Right atrium auricular region (tissue), 2 donors: ENCODE measurements at places on chromosomes 5 and 9. TPM values are rescaled to one million over a fixed set of nuclear protein-coding genes. Genes with fewer than 3 reads are reported as not detected.

Gene C5orf63
- 1.7 TPM for total RNA-seq

DNA sequence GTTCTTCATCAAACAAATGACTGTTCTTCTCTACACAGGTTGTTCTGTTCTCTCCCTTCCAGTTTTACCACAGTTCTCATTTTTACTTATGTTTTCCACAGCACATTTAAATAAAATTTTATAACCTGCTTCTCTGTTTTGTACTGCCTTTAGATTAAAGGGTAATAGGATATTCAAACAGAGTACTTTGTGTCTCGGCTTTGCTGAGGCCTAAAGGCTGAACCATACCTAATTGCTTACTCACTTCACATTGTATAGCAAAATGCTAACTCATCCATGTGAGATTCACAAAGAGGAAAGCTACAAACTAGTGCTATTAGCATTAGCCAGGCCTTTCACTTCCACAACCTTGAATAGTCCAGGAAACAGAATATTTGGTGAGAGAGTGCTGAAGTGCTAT, 200.3 kb downstream of the TRPM3 start:
- H3K4me3 ChIP-seq = no peak overlapping the region
- no peaks in the 10 kb centered on the region for H3K36me3 ChIP-seq
- H3K27me3 ChIP-seq = no peaks in the 10 kb centered on the region
- no peak overlapping the region for H3K27ac ChIP-seq
- DNase-seq = no peak

Gene COL23A1
- 5.7 TPM for total RNA-seq

DNA sequence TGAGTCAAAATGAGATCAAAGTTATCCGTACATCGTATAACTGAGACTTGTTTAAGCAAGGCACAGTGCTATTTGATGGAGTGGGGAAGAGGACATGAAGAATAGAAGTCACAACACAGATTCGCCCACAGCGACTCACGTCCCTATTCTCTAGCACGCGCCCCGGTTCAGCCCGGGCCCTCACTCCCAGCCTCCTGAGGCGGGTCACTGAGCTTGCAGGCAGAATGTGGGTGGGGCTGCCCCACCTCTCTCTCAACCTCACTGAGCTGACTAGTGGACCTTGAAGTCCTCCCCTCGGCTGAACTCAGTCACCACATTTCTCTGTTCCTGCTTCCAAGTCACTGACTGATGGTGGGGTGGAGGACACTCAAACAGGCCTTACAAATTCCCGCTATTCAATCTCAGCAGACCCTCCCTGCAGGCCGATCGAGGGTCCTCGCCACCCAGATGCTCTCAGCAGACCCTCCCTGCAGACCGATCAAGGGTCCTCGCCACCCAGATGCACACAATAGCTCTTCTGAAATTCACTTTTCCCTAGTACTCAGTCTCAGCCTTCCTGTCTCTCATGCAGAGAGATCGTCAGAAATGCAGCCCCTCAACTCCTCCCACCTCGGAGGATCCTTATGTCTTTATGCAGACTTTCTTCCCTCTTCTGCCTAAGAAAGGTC, 12.9 kb downstream of the GLDC start:
- H3K36me3 ChIP-seq = no peaks in the 10 kb centered on the region
- H3K4me1 ChIP-seq = no peaks in the 10 kb centered on the region
- H3K27ac ChIP-seq = no peak overlapping the region
- H3K27me3 ChIP-seq = no peaks in the 10 kb centered on the region

DNA sequence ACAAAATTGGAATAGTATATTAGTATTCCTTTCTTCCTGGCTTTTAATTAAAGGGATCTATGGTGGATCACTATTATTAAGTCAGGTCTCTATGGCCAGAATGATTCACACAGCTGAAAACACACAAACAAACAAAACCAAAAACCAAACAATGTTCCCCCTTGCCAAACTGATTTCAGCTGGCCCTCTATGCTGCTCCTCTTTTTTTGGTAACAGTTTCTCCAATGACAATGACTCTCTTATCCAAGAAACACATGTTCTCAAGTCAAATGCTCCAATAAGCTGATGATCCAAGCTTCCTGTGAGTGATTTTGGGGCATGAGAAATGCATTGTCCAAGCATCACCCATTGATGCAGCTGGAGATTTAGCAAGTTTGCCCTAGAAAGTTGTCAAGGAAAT, 193.4 kb upstream of the TUT7 start:
- no peaks in the 10 kb centered on the region for H3K4me1 ChIP-seq
- H3K36me3 ChIP-seq = no peaks in the 10 kb centered on the region
- no peaks in the 10 kb centered on the region for H3K27me3 ChIP-seq
- H3K4me3 ChIP-seq = no peak overlapping the region

GRCh38 chr5:139358064-139358463, 16.4 kb downstream of the PAIP2 start:
- no peak for DNase-seq
- no peaks in the 10 kb centered on the region for H3K36me3 ChIP-seq
- no peak overlapping the region for H3K27ac ChIP-seq
- H3K4me1 ChIP-seq = no peaks in the 10 kb centered on the region
- no peak overlapping the region for H3K4me3 ChIP-seq
- no peaks in the 10 kb centered on the region for H3K27me3 ChIP-seq

Gene RASGEF1C
- total RNA-seq = 0.67 TPM

DNA sequence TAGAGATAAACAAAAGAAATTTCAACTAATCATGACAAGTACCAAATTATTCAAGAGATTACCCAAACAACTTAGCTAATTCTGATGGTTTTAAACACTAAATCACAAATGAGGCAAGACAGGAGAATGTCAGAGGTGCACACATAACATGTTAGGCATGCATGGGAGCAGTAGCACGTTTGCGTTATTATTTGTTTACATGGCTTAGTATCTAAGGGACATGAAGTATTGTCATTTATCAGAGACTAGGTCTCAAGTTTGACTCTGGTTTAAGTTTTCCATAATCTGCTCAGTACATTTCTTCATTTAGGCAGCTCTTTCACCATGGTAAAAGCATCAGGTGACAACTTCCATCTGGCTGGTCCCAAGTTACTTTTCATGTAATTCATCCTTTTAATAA, 244.1 kb upstream of the TNC start:
- H3K4me3 ChIP-seq = no peak overlapping the region
- DNase-seq = no peak
- no peak overlapping the region for H3K27ac ChIP-seq
- H3K27me3 ChIP-seq = no peaks in the 10 kb centered on the region
- no peaks in the 10 kb centered on the region for H3K36me3 ChIP-seq
- no peaks in the 10 kb centered on the region for H3K4me1 ChIP-seq

DNA sequence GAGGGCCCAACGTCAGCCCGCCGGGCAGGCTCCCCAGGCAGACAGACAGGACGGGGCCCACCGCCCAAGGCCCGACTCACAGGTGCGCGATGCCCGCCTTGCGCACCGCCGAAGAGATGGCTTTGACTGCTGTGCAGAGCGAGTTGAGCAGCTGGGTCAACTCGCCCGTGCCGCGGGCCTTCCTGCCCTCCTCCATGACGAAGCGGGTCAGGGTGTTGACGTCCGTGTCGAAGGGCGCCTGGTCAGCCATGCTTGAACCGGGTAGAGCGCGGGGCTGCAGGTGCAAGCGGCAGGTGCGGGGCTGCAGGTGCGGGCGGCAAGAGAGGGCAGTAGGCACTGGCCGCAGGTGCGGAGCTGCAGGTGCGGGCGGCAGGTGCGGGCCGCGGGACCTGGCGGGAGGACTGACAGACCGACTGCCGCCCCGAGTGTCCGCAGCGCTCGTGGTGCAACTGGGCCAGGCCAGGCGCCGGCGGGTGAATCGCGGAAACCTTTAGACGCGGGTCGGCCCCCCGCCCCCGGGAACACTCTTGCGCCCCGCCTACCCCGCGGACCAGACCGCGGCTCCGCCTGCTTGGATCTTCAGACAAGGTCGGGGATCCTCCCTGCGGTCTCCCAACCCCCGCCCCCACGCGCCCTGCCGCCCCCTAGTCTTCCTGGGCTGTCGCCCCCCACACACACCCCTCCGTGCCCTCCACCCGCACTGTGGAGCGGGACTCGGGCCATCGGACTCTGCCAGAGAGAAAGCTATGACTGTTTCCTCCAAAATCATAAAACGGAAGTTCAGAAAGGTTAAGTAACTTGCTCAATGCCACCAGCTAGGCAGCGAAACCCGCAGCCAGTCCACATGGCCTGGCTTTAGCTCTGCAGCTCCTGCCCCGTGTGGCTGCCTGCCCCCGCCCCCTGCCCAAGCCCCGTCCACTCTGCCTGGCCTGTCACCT, at the start of gene FBP1:
TSS of gene FBP1 (minus strand) at position 458 of the 938 bp plus-strand sequence. CDS start at position 250, 208 bp downstream.
- no peak for DNase-seq
- H3K36me3 ChIP-seq = no peaks in the 10 kb centered on the region
- H3K27ac ChIP-seq = no peak within 1 kb of the TSS
- H3K4me1 ChIP-seq = peaks cover 20% of the 10 kb centered on the region

GRCh38 chr9:93107151-93107824, 11.3 kb downstream of the CARD19 start:
- H3K4me3 ChIP-seq = no peak overlapping the region
- DNase-seq = no peak
- peaks cover 25% of the 10 kb centered on the region for H3K36me3 ChIP-seq
- H3K27me3 ChIP-seq = no peaks in the 10 kb centered on the region
- H3K27ac ChIP-seq = no peak overlapping the region
- H3K4me1 ChIP-seq = no peaks in the 10 kb centered on the region

DNA sequence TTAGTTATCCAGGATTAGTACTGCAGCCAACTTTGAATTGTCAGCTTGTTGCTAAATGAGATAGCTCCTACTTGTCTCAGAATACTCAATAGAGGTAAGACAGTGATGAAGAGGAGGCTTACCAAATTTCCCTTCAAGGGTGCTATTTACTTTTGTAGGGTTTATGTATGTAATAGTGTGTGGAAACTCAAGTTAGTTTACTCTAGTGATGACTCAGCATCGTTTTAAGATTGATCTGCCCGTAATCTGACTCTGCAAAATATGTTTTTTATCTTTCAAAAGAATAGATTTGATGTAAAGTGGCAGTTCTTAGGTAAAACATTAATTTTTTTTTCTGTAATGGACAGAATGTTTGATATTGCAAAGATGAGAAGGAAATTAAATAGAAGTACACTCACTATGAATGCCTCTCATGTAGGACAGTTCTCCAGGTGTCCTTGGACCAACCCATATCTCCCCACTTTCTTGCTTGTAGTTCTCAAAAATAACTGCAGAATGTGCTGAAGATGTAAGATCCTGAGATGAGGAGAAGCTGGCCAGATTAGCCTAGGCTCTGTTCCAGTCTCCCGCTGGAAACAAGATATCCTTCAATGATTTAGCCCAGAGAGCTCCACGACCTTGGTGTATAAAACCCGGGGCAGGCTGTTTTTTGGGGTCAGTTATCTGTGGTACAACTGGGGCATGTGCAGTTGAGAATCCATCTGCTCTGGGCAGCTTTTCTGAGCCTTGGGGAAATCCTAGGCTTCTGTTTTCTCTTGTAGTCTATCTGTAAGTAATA, 24.4 kb upstream of the MROH2B start:
- no peak for DNase-seq
- H3K27me3 ChIP-seq = no peaks in the 10 kb centered on the region
- H3K4me3 ChIP-seq = no peak overlapping the region
- H3K27ac ChIP-seq = peak overlapping the region; percentile 14
- H3K36me3 ChIP-seq = no peaks in the 10 kb centered on the region

GRCh38 chr9:80605793-80606192, 1034.0 kb downstream of the TLE4 start:
- no peak overlapping the region for H3K4me3 ChIP-seq
- no peaks in the 10 kb centered on the region for H3K4me1 ChIP-seq
- no peak overlapping the region for H3K27ac ChIP-seq

DNA sequence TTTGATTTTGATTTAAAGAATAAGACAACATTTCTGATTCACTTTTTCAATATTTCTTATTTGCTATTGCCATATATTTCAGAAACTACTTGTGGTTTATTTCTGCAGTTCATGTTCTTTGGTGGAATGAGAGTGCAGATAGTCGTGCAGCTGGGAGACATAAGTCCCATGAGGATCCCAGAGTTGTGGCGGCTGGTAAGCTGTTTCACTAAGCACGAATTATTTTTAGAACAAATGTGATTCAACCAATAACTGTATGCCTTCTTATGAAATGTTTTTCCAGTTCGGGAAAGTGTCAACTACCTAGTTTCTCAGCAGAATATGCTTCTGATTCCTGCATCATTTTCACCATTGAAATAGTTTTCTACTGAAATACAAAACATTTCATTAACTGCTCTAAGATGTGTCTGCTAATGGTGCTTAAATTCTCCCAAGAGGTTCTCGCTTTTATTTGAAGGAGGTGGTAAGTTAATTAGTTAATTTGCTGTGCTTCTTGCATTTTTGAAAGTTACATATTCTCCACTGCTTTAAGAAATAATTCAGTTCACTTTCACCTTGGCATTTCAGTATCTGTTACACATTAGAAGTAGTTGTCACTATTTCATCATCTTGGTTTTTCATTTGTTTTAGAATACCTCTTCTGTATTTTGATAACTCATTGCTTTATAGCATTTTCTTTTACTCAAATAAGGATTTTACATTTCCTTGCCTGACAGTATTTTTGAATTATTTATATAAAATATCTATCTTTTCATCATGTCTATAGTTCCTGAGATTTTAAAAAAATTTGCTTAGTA, 9.0 kb downstream of the NIPSNAP3B start:
- H3K4me1 ChIP-seq = no peaks in the 10 kb centered on the region
- H3K27me3 ChIP-seq = no peaks in the 10 kb centered on the region
- H3K36me3 ChIP-seq = peaks cover 8% of the 10 kb centered on the region
- no peak overlapping the region for H3K4me3 ChIP-seq
- H3K27ac ChIP-seq = peak overlapping the region; percentile 57

Gene ANKDD1B
- not detected for total RNA-seq

DNA sequence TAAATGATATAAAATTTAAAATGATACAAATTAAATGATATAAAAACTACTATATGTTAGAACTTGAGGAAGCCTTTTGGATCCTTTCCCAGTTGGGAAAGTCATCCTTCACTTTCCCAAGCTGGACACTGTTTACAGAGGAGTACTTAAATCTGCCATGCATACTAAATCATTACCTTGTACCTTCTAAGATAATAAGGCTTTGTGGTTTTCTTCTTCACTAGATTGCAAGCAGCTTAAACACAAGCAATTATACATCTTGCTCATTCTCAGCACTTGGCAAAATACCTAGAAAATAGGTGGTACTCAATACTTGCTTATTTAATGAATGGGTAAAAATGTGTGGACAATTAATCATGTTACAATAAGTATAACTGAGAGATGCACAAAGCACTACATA, 666.8 kb downstream of the PTPRD start:
- no peak overlapping the region for H3K27ac ChIP-seq
- DNase-seq = no peak
- no peaks in the 10 kb centered on the region for H3K27me3 ChIP-seq
- H3K4me3 ChIP-seq = no peak overlapping the region

Gene FYB1
- total RNA-seq = 8.4 TPM

- peak overlapping the region; percentile 19 for H3K4me3 ChIP-seq
- no peaks in the 10 kb centered on the region for H3K36me3 ChIP-seq
- DNase-seq = no peak
- H3K27me3 ChIP-seq = no peaks in the 10 kb centered on the region
- H3K4me1 ChIP-seq = no peaks in the 10 kb centered on the region
- peak overlapping the region; percentile 48 for H3K27ac ChIP-seq
These were observed 55.7 kb downstream of the ARL15 start for GRCh38 chr5:54254482-54255198.
